ENCODE measurements at places on chromosomes 2 and 18.

- no peak for DNase-seq
Observed at GRCh38 chr2:74039611-74040010, 54.9 kb downstream of the TET3 start.

GRCh38 chr2:24461685-24462084 lies 29.4 kb upstream of the NCOA1 start:
- DNase-seq: no peak

GRCh38 chr2:73987109-73987947 lies 2.6 kb downstream of the TET3 start:
- no peak for DNase-seq

DNA sequence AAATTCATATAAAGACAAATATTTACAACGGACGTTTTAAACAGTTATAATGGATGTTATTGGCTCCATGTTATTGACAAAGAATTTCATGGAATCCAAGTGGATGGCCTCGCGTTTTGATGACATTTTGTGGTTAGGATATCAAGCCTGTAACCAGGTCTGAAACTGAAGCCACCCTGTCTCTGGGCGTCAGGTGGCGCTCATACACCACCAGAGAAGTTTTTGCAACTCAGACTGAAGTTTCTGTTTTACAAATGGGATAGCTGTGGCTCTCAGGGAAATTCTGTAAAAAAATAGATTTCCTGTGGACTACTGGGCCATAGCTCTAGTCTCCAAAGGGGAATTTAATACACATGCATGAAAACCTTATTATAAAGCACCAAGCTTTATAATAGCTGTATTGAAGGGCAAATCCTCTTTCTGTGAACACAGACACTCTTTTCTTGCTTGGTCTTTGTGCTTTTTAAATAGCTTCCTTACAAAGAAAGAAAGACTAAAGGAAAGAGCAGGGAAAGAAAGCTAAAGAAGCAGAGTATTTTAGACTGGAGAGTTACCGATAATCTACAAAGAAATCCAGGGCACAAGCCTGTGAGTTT lies 86.7 kb downstream of the C18orf54 start:
- peak; percentile 41 for DNase-seq

GRCh38 chr2:118755384-118755783 lies 92.1 kb downstream of the EN1 start:
- DNase-seq: no peak

DNA sequence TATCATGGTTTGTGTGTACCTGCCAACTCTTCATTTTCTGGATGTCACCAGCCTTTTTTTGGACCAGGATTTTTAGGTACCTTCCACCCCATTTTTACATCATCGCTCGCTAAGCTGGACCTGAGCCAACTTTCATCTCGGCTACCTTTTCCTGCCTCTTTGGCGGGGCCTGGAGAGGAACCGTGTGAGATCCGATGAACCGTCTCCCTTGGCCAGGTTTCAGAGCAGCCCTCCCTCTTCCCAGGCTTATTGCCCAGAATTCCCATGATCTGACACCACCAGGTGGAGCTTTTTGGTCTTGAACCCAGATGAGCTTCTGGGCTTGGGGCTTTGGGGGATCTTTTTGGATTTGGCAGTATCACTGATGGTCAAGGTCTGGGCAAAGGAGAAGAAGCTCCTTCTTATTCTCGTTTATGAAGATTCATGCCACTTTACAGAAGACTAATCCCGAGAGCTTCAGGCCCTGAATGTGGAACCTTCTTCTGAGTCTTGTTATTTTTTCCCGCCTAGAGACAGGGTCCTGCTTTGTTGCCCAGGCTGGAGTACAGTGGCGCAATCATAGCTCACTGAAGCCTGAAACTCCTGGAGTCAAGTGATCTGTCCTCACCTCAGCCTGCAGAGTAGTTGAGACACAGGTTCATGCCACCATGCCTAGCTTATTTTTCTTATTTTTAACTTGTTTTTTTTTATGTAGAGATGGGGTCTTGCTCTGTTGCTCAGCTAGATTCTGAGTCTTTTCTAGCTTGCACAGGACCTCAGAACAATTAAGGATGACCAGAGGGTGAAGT lies 50.4 kb downstream of the GATA6 start:
- DNase-seq: no peak

DNA sequence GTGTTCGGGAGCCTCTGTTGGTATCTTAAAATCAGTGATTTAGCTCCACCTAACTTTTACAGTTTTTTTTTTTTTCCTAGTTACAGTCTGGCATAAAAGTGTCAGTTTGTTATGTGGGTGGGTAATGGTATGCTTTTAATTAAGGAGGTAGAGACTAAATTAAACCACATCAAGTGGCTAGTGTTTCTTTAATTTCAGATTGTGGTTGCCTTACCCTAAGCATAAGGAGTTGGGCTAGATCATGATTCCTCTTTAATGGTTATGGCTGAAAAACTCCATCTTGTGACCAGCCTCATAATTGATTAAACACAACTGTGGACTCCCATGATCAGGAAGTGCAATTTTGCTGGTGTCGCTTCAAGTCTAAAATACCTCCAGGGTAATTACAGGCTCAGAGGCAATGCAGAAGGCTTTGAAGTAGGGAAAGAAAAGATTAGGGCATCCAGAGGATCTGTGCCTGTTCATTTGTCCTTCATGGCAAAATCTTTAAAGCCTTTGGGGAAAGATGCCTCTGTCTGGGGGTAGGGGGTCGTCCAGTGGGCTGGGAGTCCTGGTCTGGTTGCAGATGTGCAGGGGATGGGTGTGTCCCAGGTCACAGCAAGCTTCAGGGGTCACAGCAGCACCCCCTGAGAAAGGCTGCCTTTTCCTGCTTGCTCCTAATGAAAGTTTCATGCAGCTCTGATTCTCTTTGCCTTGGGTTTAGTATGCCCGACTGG lies 579.2 kb downstream of the BCL11A start:
- DNase-seq: no peak

DNA sequence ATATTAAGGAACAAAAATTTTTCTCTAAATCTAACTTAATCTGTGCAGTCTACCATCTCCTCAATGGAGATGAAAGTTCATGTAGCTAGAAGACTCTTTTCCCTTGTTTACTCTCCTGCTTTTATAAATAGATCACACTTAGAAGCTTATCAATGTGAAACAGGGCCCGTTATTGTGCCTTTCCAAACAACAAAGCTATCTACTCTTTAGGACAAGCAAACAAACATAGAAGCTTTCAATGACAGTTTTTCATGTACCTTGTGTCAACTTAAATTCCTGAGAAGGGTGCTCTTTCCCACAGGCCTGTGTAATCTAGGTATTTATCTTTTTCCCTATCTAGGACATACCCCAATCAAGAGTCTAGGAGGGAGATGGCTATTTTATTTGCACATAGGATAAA lies 247.8 kb upstream of the CWC22 start:
- DNase-seq: no peak

DNA sequence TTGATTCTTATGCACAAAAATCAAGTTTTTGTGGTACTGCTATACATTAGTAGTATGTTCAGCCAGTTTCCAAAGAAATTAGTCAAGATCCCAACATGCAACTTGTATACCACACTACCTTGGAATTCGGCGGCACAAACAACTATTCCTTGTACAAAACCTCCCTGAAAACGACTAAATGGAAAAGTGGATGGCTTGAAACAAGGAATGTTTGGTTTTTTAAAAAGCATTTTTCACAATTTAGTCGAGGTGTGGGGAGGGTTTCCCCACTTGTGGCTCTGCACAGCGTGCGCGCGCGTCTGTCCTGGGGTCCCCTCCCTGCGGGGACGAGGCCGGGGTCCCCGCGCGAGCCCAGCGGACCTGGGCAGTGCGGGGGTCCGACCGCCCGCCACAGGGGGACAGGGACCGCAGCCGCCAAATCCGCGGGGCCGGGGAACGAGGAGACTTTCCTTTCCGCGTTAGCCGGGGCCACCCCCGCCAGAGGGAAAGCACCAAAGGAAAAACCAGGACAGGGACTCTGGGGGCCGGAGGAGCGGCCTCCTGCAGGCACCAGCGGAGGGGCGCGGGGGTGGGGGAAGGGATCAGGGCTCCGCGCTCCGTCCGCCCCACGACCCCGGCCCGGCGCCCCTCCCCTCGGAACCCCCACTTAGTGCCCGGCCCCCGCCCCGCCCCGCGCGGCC lies 534 bp upstream of the SOCS6 start:
- DNase-seq: no peak

DNA sequence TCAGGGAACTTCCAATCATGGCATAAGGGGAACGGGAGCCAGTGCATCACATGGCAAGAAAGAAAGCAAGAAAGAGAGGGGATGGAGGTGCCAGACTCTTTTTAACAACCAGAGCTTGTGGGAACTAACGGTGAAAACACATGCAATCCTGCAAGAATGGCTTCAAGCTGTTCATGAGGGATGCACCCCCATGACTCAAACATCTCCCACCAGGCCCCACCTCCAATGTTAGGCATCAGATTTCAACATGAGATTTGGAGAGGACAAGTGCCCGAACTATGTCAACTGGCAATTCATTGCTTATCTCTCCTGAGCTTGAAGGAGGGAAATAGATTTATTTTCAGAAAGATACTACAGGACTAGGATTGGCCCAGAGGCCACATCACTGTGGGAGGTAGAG lies 270.0 kb downstream of the SLC4A3 start:
- DNase-seq: no peak

GRCh38 chr2:98607741-98608115 lies 584 bp downstream of the COA5 start:
- no peak for DNase-seq

GRCh38 chr2:47315475-47315874 lies 87.5 kb upstream of the MSH2 start:
- no peak for DNase-seq

DNA sequence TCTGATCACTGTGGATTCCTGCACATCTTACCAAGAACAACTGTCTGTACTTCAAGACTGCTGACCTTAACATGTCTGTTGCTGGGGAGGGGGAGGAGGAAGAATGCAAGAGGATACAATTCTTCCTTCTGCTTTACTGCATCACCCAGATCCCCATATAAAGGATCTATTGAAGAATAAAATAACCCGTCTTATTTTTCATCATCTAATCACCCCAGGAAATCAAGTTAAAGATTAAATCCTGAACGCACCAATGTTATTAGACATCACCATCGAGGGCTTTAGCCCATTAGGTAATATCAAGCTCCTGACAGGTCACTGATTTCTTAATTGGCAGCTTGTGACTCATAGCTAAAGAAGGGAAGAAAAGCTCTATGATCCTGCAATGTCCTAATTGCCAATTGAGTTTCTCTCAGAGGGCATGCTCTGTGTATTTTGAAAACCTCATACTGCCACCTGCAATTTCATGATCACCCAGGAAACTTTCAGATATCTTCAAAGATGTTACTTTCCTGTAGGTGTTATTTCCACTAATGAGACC lies 75.4 kb upstream of the KCNE4 start:
- no peak for DNase-seq

- no peak for DNase-seq
Observed at GRCh38 chr2:64258566-64258965, 114.3 kb upstream of the PELI1 start.

DNA sequence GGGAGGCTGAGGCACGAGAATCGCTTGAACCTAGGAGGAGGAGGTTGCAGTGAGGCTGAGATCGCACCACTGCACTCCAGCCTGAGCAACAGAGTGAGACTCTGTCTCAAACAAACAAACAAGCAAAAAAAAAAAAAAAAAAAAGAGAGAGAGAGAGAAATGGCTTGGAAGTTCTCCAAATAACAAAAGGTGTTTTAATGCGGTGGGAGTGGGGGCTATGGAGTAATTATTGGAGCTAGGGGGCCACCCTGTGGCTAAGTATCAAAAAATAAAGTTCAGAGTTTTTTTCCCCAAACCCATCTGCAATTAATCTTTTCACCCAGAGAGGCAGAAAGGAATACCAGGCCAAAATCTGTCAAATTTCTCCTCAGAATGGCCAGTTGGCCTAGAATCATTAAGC lies 23.0 kb upstream of the CEP68 start:
- no peak for DNase-seq

Data from Panc1 (cell line).